ENCODE measurements at places on chromosomes 2 and 18.

- H3K4me1 ChIP-seq = no peaks in the 10 kb centered on the region
- no peak overlapping the region for H3K27ac ChIP-seq
- no peak for DNase-seq
These were observed 14.2 kb downstream of the UBXN2A start for GRCh38 chr2:23954325-23955014.

DNA sequence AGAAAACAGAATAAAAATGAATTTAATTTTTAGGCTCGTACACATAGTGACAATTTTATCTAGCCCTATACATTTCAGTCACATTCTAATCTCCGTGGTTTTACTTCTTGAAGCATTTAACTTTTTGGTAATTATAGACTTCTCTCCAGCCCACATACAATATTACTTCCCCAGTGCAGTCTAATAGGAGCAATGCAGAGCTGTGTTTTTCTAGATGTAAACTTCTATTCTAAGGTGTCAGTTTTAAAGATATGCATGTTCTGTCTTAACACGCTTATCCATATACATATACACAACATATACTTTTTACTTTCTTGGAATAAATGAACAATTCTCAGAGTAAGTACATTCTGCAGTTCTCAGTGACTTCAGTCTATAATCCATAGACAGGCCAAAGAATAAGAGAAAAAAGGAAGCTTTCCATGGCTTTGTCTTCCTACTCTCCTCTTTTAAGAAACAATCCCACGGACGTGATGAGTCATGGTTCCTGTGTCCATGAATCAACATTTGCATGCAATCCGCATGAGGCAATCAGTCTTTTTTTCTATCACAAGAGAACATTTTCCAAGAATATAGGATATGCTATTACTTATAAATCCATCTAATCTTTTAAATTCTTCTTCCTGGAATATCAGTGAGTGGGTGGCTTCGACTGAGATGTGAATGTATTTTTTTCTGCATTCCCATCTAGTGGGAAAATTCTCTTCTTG is 42.8 kb downstream of the CCDC102B start:
- no peaks in the 10 kb centered on the region for H3K36me3 ChIP-seq
- no peak overlapping the region for H3K4me3 ChIP-seq
- H3K4me1 ChIP-seq = peaks cover 11% of the 10 kb centered on the region
- H3K27ac ChIP-seq = no peak overlapping the region
- no peaks in the 10 kb centered on the region for H3K27me3 ChIP-seq

GRCh38 chr2:29796446-29796845 is 124.9 kb downstream of the ALK start:
- H3K27ac ChIP-seq = no peak overlapping the region
- H3K4me1 ChIP-seq = peaks cover 14% of the 10 kb centered on the region
- H3K36me3 ChIP-seq = no peaks in the 10 kb centered on the region
- H3K4me3 ChIP-seq = no peak overlapping the region

DNA sequence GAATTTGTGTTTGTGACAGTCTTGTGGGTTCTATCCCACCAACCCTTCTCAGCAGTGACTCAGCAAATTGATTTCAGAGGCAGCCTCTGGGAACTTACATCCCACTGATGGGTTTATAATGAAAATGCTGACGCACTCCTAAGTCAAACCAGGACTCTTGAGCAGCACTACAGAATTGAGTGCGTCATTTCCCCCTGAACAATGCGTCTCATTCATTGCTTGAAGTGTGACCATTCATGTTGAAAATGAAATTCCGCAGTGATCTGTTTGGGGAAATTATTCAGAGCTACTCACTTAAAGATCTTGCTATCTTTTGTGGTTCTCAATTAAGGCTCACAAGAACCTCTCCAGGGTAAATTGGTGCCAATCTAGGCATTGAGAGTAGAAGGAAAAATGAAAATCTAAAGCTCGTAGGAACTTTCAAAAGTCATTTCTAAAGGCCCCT is 417.7 kb upstream of the SLC14A2 start:
- no peak for DNase-seq
- no peaks in the 10 kb centered on the region for H3K36me3 ChIP-seq
- H3K4me1 ChIP-seq = no peaks in the 10 kb centered on the region
- H3K27me3 ChIP-seq = no peaks in the 10 kb centered on the region
- H3K27ac ChIP-seq = no peak overlapping the region
- H3K4me3 ChIP-seq = no peak overlapping the region

DNA sequence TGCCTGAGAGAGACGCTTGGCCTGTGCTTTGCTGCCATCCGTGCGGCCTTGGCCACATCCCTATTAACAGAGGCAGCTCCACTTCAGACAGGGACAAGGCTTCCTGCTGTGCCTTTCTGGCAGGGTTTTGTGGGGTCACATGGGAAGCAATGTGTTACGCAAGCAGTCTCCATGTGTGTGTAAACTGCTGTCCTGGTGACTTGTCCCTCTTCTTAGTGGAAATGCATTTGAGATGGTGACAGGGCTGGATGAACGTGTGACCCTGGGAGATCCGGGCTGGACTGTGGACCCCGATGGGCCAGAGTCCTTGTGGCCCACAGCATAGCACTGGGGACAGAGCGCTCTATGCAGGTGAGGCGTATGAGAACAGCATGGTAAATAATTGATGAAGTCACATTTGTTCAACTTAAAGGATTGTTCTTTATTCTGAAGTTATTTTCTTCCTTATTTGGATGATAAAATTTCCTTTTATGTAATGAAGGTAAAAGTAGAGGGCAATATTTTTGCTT is 23.2 kb downstream of the ASB1 start:
- no peaks in the 10 kb centered on the region for H3K4me1 ChIP-seq
- H3K27me3 ChIP-seq = no peaks in the 10 kb centered on the region
- peaks cover 62% of the 10 kb centered on the region for H3K36me3 ChIP-seq
- DNase-seq = no peak
- no peak overlapping the region for H3K4me3 ChIP-seq
- H3K27ac ChIP-seq = peak overlapping the region; percentile 13

DNA sequence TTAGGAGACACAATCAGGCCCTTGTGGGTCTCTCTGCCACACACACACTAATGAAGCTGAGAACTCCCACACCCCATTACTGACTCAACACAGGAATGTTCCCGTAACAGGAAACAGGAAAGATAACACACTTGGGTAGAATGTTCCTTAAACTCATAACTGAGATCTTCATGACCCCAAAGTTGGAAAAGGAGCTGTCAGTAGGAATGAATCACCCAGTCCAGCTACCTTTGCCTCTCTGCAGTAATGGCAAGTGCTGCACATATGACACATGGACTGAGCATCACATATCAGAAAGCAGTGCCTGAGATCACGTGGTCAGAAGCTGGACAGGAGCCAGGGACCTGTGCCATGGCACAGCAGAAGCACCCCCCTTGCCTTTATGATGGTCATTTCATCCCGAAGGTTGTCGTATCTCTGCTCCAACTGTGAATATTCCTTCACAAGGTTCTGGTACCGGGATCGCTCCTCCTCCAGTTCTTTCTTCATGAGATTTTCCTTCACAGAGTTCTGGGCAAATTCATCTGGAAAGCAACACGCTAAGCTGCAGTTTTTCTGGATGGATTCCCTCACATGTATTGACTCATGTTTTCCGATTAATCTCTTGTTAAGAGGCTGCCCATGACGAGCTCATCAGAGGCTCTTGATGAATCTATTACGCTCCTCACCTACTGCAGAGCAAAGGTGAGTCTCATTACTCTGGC is 65.4 kb upstream of the ACAA2 start:
- H3K27me3 ChIP-seq = no peaks in the 10 kb centered on the region
- H3K4me3 ChIP-seq = no peak overlapping the region
- H3K27ac ChIP-seq = no peak overlapping the region

DNA sequence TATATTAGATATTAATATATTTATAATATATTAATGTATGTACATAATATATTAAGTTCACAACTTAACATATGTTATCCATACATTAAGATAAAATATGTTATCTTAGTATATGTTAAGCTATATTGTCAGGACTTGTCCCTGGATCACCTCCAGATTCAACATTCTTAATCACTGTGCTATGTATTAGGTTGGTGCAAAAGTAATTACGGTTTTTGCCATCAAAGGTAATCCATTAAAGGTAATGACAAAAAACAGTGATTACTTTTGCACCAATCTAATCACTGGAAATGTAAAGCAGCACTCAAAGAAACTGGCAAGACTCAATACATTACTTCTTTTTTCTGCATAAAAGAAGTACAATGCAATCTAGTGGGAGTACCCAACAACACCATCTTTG is 1099.0 kb upstream of the SLC39A10 start:
- no peak overlapping the region for H3K27ac ChIP-seq
- no peak overlapping the region for H3K4me3 ChIP-seq
- H3K27me3 ChIP-seq = no peaks in the 10 kb centered on the region

- H3K4me3 ChIP-seq = no peak overlapping the region
- no peaks in the 10 kb centered on the region for H3K4me1 ChIP-seq
- peaks cover 11% of the 10 kb centered on the region for H3K36me3 ChIP-seq
- no peak for DNase-seq
- no peaks in the 10 kb centered on the region for H3K27me3 ChIP-seq
These were observed 80.9 kb downstream of the MGAT5 start for GRCh38 chr2:134334542-134335353.

DNA sequence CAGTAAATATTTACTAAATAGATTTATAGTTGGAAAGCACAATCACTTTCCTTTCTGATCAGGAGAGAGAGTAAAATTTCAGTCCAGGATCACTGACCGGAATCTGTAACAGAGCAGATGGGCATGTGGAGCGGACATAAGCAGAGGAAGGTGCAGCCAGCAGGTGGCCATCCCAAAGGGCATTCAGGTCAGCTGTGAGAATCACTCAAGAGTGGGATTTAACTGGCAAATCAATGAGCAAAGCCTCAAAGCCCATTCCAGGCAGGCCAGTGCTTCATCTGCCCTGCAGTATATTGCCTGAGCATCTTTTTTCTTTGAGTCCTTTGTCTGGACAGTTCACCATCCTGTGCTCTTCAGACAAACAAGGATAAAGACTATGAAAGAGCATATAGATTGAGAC is 166.4 kb upstream of the SLC14A2 start:
- H3K27me3 ChIP-seq = no peaks in the 10 kb centered on the region
- H3K4me1 ChIP-seq = peaks cover 3% of the 10 kb centered on the region
- DNase-seq = no peak
- H3K36me3 ChIP-seq = no peaks in the 10 kb centered on the region
- H3K4me3 ChIP-seq = no peak overlapping the region

- no peak overlapping the region for H3K4me3 ChIP-seq
- H3K27ac ChIP-seq = no peak overlapping the region
- DNase-seq = no peak
- H3K36me3 ChIP-seq = peaks cover 2% of the 10 kb centered on the region
- peaks cover 14% of the 10 kb centered on the region for H3K4me1 ChIP-seq
These were observed 172.3 kb downstream of the ALPK2 start for GRCh38 chr18:58456625-58457024.

DNA sequence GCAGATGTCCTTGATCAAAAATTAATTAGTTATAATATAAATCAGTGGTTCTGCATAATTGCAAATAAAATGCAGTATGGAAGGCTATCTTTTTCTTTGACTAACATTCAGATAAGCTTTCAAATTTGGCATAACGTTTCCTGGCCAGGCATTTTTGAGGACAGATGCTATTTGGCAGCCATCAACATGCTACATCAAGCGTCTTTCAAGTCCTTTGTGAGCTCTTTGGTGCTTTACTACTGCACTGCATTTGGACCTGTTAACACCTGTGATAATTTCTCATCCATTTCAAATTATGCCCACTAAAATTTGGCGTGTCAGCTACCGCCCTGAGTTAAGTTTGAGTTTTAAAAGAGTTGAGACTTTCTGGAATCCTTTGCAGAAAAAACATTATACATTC is 545.7 kb downstream of the STK39 start:
- H3K4me3 ChIP-seq = no peak overlapping the region
- H3K27me3 ChIP-seq = no peaks in the 10 kb centered on the region
- no peak for DNase-seq
- H3K4me1 ChIP-seq = peaks cover 29% of the 10 kb centered on the region

- peaks cover 15% of the 10 kb centered on the region for H3K4me1 ChIP-seq
- H3K36me3 ChIP-seq = no peaks in the 10 kb centered on the region
- no peak overlapping the region for H3K4me3 ChIP-seq
These were observed 177.2 kb downstream of the THADA start for GRCh38 chr2:43418680-43419079.

GRCh38 chr2:47023332-47023731 is 107.7 kb upstream of the MCFD2 start:
- H3K4me3 ChIP-seq = no peak overlapping the region
- H3K27ac ChIP-seq = no peak overlapping the region
- DNase-seq = no peak
- no peaks in the 10 kb centered on the region for H3K4me1 ChIP-seq

GRCh38 chr2:178478130-178478438 is 316 bp downstream of the FKBP7 start:
- H3K4me3 ChIP-seq = peak overlapping the region; percentile 94
- DNase-seq = no peak
- peak overlapping the region; percentile 99 for H3K27ac ChIP-seq
- H3K4me1 ChIP-seq = peaks cover 28% of the 10 kb centered on the region
- H3K36me3 ChIP-seq = no peaks in the 10 kb centered on the region

GRCh38 chr18:78999939-79000338 is 20.3 kb downstream of the SALL3 start:
- no peak overlapping the region for H3K27ac ChIP-seq
- H3K27me3 ChIP-seq = no peaks in the 10 kb centered on the region
- DNase-seq = no peak

GRCh38 chr18:37188016-37188791 is 359.3 kb downstream of the KIAA1328 start:
- H3K27me3 ChIP-seq = no peaks in the 10 kb centered on the region
- H3K36me3 ChIP-seq = no peaks in the 10 kb centered on the region
- no peaks in the 10 kb centered on the region for H3K4me1 ChIP-seq

GRCh38 chr2:148528356-148529064 is 116.0 kb upstream of the EPC2 start:
- H3K27ac ChIP-seq = no peak overlapping the region
- no peaks in the 10 kb centered on the region for H3K36me3 ChIP-seq
- no peaks in the 10 kb centered on the region for H3K27me3 ChIP-seq
- no peak for DNase-seq
- H3K4me1 ChIP-seq = peaks cover 1% of the 10 kb centered on the region

- H3K4me1 ChIP-seq = peaks cover 18% of the 10 kb centered on the region
- no peaks in the 10 kb centered on the region for H3K36me3 ChIP-seq
- no peak for DNase-seq
- no peaks in the 10 kb centered on the region for H3K27me3 ChIP-seq
These were observed 501.7 kb upstream of the TCF4 start for GRCh38 chr18:56089612-56090258.

All from WTC11 (cell line).